ENCODE measurements at places on chromosomes 11 and 22.

GRCh38 chr11:47123094-47123493, 53.6 kb downstream of the ARFGAP2 start:
- no peak overlapping the region for H3K27ac ChIP-seq
- no peak for DNase-seq
- H3K27me3 ChIP-seq: no peaks in the 10 kb centered on the region
- H3K4me1 ChIP-seq: no peaks in the 10 kb centered on the region
- H3K36me3 ChIP-seq: no peaks in the 10 kb centered on the region

DNA sequence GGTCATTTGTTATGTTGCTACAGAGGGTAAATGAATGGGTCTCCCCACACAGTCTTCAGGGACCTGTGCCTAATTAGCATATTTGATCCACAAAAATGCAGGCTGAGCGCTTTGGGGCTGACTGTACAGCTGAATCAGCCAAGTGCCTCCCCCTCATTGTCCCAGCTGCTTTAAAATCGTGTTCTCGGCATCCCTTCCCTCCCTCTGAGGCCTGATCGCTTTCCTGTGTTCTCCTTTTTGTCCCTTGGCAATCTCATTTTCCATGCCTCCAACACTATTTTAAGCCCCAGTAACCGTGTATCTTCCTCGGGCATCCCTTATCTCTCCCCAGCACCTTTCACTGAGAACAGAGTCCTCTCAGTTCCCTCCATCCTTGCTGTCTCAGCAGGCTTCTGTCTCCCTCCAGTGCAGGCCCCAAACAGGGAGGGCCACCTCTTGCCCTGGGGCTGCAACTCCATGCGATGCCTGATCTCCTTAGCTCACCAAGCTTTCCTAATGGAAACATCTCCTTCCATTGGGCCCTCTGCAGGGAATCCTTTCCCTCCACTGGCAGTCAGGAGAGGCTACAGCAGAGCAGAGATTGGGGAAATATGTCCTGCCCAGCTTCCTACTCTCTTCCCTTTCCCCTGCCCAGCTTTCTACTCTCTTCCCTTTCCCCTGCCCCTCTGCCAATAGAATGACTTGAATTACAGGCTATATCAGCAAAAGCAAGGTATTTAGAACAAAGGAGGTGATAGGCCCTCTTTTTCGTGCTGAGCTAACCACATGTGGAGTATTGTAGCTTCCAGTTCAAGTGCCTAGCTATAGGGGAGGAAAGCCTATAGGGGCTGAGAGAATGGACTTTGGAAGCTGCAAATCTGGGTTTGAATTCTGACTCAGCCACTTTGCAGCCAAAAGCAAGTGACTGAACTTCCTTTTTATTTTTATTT, 13.8 kb downstream of the UQCR10 start:
- peaks cover 5% of the 10 kb centered on the region for H3K4me1 ChIP-seq
- H3K4me3 ChIP-seq: no peak overlapping the region
- no peak for DNase-seq

DNA sequence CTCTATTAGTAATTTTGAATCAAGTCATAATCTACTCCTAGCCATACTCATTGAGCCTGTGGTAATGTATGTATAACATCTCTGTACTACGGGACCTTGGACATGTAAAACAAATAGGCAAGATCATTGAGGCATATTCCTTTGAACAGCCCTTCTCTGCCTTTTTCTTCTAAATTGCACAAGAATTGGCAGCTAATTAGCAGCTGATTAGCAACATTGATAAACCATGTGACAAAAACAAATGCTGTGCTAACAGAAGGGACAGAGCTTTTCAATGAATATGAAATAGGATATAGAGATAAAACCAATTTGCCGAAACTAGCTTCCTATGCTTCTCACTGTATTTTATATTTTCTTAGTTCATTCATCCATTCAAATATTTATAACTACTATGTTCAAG, 1474.2 kb downstream of the FAM181B start:
- no peaks in the 10 kb centered on the region for H3K4me1 ChIP-seq
- H3K27me3 ChIP-seq: no peaks in the 10 kb centered on the region
- no peaks in the 10 kb centered on the region for H3K36me3 ChIP-seq
- no peak overlapping the region for H3K27ac ChIP-seq
- DNase-seq: no peak

DNA sequence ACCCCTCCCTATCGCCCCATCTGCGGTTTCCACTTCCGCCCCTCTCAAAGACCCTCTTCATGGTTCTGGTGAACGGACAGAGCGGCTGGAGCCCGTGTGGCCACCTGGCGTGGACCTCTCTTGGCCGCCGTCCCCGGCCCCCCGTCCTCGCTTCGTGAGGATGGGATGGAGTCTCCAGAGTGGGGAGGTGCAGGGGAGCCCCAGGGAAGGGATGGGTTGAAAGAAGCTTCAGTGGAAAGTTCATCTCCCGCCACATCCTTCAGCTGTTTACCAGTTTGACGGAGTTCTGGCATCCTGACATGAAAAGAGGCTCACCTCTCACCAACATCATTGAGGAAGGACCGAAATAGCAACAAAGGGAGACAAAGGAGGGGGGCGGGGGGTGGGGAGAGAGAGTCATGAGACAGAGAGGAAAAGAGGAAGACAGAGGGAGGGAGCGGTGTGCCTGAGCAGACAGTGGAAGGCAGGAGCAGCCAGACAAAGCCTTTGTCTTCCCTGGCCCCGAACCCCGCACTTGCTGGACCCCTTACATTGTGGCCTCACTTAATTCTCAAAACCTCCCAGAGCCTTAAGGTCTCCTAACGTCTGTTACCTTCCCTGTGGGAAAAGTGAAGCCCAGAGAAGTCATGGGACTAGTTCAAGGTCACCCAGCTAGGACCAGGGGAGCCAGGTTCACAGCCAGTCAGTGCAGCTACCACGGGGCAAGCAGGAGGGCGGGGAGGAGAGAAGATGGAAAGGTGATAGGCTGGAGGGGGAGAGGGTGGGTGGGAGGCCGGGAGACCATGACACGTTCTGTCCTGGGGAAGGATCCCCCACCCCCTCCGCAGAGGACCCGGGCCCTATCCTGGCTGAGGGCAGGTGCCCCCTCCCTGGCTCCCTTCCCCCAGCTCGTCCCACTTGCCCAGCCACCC, 54.9 kb downstream of the CD6 start:
- H3K4me3 ChIP-seq: peak overlapping the region; percentile 57
- no peaks in the 10 kb centered on the region for H3K27me3 ChIP-seq
- DNase-seq: peak; percentile 28
- H3K4me1 ChIP-seq: peaks cover 55% of the 10 kb centered on the region

GRCh38 chr11:126176853-126177470, 34.5 kb downstream of the RPUSD4 start:
- no peak for DNase-seq
- no peak overlapping the region for H3K4me3 ChIP-seq
- no peak overlapping the region for H3K27ac ChIP-seq
- no peaks in the 10 kb centered on the region for H3K4me1 ChIP-seq
- H3K36me3 ChIP-seq: peaks cover 4% of the 10 kb centered on the region
- H3K27me3 ChIP-seq: no peaks in the 10 kb centered on the region

DNA sequence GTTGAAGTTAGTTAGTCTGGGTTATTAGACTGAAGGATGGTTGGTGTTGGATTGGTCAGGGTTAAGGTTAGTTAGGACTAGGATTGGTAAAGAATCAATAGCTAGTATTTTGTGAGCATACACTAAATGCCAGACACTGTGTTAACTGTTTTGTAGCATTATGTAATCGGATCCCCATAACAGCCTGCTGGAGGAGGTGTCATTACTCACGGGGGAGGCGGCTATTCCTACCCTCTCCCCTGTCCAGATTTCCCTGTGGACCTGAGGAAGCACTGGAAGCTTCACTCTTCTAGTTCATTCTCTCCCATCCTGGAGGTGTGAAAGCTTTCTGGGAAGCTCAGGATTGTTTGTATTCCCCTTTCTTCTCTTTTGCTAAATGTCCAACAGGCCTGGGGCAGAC, 40.5 kb upstream of the KCNJ11 start:
- H3K27ac ChIP-seq: no peak overlapping the region
- DNase-seq: no peak
- H3K27me3 ChIP-seq: no peaks in the 10 kb centered on the region
- H3K4me1 ChIP-seq: no peaks in the 10 kb centered on the region
- H3K36me3 ChIP-seq: no peaks in the 10 kb centered on the region

DNA sequence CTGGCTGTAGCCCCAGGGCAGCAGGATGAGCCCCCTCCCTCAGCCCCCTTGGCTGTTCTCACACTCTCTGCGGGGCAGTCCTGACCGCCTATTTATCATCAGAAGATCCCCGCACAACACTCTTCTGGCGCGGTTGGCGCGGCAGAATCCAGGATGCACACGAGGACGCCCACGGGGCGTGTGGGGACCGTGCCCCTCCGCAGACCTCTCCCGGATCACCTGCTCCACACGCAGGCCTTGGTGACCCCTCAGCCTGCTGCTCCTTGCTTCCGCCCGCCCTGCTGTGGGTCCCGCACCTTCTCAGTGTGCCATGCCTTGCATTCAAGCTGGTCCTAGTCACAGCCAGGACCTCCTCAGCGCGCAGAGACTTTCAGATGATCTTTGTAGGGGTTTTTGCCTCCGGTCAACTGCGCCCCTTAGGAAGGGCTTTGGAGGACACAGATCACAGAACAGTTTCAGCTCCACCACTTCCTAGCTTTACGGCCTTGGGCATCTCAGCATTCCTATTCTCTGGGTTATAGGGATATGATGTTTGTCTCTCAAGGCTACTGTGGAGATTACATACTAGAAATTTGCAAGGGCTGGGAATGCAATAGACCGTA, 841 bp upstream of the TUB start:
- H3K36me3 ChIP-seq: no peaks in the 10 kb centered on the region
- H3K27ac ChIP-seq: no peak overlapping the region
- H3K4me1 ChIP-seq: no peaks in the 10 kb centered on the region
- H3K27me3 ChIP-seq: peaks cover 74% of the 10 kb centered on the region
- peak overlapping the region; percentile 24 for H3K4me3 ChIP-seq

GRCh38 chr11:1817000-1817399, 17.8 kb upstream of the SYT8 start:
- no peaks in the 10 kb centered on the region for H3K4me1 ChIP-seq
- no peaks in the 10 kb centered on the region for H3K36me3 ChIP-seq
- no peak for DNase-seq

- no peak for DNase-seq
- H3K27me3 ChIP-seq: no peaks in the 10 kb centered on the region
- H3K27ac ChIP-seq: no peak overlapping the region
- H3K4me3 ChIP-seq: no peak overlapping the region
- no peaks in the 10 kb centered on the region for H3K36me3 ChIP-seq
- H3K4me1 ChIP-seq: no peaks in the 10 kb centered on the region
Observed at GRCh38 chr22:41263704-41264103, 22.3 kb downstream of the RANGAP1 start.

- no peak overlapping the region for H3K27ac ChIP-seq
- DNase-seq: no peak
- H3K36me3 ChIP-seq: peaks cover 9% of the 10 kb centered on the region
- peaks cover 84% of the 10 kb centered on the region for H3K27me3 ChIP-seq
Observed at GRCh38 chr11:117874253-117874909, 2.1 kb downstream of the FXYD6 start.

Measured in naive B cell (primary cell).